ENCODE measurements at places on chromosomes 13 and 19.
A peak's percentile ranks its signal among the peaks of the same experiment; 100 is the strongest.

GRCh38 chr13:107373551-107373950, 805.6 kb upstream of the ARGLU1 start:
- no peak for DNase-seq

DNA sequence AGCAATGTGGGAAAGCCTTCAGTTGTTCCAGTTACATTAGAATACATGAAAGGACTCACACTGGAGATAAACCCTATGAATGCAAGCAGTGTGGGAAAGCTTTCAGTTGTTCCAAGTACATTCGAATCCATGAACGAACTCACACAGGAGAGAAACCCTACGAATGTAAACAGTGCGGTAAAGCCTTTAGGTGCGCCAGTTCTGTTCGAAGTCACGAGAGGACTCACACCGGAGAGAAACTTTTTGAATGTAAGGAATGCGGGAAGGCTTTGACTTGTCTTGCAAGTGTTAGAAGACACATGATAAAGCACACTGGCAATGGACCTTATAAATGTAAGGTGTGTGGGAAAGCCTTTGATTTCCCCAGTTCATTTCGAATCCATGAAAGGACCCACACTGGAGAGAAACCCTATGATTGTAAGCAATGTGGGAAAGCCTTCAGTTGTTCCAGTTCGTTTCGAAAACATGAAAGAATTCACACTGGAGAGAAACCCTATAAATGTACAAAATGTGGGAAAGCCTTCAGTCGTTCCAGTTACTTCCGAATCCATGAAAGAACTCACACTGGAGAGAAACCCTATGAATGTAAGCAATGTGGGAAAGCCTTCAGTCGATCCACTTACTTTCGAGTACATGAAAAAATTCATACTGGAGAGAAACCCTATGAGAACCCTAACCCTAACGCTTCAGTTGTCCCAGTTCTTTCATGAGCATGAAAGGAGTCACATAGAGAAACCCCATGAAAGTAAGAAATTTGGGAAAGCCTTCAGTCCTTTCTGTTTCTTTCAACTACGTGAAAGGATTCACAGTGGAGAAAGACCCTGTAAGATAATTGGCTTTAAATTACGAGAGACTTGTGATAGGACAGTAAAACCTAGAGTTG, 20.1 kb downstream of the ZNF627 start:
- no peak for DNase-seq

DNA sequence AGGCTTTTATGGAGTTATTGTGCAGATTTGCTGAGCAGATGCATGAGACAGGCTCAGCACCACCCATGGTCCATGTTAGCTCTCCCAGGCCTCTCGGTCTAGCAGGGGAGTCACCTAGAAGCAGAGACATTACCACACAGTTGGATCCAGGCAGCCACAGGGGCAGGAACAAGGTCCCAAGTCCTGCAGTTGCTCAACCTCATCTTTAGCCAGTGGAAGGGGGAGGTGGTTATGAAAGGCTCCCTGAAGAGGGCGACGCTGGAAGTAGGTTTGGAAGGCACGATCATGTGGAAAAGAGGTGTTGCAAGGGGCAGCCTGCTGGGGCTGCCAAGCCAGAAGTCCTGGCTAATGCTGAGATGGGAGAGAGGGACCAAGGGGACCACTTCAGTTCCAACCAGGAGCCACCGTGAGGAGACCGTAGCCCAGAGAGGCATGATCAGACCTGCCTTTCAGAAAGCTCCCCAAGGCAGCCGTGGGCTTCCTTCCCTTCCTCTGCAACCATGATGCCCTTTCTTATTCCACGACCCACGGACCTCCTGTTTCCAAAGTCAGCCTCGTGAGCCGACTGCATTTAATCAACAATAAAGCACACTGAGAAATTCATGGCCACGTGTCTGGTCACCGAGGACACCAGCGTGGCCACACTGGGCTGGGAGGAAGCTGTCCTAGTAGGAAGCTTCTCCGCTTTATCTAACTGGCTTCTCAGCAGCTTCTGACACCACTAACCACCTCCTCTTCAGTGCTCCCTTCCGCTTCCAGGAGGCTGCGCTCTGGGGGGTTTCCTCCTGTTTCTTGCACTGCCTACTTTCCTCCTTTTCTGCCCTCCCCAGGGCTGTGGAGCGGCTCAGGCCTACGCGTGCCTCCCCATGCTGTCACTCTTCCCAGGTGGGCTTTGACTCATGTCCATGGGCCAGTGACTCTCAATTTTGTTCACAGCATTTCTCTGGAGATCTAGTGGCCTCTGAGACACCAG, 2.6 kb downstream of the AP1M1 start:
- no peak for DNase-seq

- no peak for DNase-seq
Observed at GRCh38 chr13:77213644-77214043, 113.2 kb downstream of the MYCBP2 start.

DNA sequence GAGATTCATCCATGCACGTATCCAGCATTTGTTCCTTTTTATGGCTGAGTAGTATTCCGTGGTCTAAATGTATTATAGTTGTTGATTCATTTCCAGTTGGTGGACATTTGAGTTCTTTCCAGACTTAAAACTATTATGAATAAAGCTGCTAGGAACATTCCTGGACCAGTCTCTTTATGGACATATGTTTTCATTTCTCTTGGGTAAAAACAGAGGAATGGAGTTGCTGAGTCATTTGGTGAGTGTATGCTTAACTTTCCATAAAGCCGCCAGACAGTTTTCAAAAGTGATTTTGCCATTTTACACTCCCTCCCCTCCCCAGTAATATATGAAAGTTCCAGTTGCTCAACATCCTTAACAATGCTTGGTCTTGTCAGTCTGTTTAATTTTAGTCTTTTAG, 116.4 kb downstream of the TSHZ3 start:
- DNase-seq: no peak

- no peak for DNase-seq
Observed at GRCh38 chr19:43759515-43759914, 4.8 kb upstream of the SMG9 start.

- no peak for DNase-seq
Observed at GRCh38 chr19:23254141-23254910, 4.1 kb upstream of the ZNF724 start.

GRCh38 chr13:40028446-40028845, 373.0 kb downstream of the COG6 start:
- no peak for DNase-seq

DNA sequence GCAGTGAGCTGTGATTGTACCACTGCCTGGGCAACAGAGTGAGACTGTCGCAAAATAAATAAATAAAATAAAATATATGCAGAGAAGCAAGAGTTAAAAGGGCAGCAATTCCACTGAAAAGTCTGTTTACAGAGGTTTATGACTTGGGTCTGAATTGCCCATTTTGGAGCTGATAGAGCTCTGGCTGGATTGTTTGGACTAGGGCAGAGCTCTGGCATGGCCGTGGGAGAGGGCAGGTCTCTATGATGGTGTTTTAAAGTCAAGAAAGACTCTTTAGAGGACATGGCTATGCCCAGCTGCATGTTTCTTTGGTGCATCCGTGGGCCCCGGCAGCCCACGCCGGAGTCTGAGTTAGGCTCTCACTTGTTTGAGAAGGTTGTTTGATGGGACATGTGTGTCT, 64.6 kb upstream of the C1QTNF9 start:
- DNase-seq: peak; percentile 38

GRCh38 chr13:79225487-79226232, 180.4 kb downstream of the RBM26 start:
- no peak for DNase-seq

DNA sequence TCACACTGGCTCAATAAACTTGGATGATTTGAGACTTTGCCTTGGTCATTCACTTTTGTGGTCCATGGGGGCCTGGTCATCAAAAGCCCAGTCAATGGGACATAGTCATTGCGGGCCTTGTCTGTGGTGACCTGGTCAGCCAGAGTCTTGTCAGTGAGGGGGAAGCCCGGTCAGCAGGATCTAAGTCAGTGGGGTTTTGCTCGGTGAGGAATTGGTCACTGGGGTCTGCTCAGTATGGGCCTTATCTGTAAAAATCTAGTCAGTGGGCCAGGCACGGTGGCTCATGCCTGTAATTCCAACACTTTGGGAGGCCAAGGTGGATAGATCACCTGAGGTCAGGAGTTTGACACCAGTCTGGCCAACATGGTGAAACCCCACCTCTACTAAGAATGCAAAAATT, 63.7 kb upstream of the TPM4 start:
- DNase-seq: no peak

DNA sequence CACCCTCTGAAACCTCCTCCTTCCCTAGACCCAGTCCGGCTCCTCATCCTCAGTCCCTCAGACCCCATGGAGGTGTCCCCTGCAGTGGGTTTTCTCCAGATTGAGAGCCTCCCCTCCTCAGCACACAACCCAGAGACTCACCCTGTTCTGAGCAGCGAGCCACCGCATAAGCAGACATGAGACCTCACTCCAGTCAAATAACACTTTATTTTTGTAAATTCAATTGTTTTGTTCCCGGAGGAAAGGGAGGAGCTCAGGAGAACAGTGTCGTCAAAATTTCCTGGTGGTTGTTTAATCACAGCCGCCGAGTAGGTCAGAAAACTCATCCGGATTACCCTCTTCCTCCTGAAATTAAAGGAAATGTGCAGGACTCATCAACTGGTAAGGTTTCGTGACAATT, 57.5 kb downstream of the ERICH4 start:
- no peak for DNase-seq

DNA sequence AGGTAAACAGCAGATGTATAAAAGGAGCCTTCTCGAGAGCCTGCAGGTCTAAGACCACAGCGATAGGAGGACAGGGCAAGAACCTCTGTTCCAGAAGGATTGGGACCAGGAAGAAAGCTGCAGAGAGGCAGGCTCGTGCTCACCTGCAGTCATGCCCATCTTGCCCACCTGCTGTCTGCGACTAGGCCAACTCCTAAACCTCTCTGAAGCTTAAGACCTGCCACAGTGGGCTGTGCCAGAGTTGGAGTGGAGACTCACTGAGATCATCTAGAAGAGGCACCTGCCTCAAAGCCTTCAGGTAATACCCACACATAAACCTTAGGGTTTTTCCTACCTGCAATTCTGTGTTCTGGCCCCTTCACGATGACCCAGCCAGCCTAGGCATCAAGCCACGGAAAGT, 68.7 kb downstream of the IRS2 start:
- DNase-seq: no peak

GRCh38 chr13:22107549-22107948, 436.7 kb downstream of the FGF9 start:
- no peak for DNase-seq

DNA sequence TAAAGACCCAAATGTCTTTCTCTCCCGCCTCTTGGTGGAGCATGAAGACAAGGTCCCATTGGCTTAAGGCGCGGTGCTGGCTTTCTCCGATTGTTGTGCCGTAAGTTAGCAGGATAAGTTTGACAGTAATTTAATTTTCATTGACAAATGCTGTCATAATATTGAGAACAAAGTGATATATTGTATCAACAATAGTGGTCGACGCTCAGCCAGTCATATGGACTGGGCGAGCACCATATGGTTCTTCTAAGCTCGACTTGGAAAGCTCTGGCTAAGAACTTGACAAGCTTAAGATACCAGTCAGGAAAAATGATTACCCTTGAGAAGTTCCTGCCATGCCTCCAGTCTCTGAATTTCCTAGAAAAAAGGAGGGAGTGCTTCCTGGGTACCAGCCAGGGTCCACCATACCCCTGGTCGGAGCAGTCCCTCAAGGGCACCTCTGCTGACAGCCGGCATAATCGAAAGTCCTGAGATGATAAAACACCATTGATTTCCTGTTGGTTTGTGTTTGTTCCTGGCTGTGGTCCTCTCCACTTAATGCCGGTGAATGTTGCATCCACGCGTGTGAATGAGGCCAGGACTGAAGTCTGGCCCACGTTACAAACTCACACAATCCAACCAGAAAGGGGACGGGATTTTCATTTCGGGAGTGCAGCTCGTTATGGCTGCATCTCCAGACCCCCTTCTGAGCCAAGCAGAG, 262.1 kb downstream of the ZNF536 start:
- DNase-seq: no peak

- peak; percentile 75 for DNase-seq
Observed at GRCh38 chr19:2625434-2625833, 77.1 kb downstream of the GNG7 start.

GRCh38 chr13:51958217-51958547, 53.1 kb downstream of the ATP7B start:
- DNase-seq: peak; percentile 85

DNA sequence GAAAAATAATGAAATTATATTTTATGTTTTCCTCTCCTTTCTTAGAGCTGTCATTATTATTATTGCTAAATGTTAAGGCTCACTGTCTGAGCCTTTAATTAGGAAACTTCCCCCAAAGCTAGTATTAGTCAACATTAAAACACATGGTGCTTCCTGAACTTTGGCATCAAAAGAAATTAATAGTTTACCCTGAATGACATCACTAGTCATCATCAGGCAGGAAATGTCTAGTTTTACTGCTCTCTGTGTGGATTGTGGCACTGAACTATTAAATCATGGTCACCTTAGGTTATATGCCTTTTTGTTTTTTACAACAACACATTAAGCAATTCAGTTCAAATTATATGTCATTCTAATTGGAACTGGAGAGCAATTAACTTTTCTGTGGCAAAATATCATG, 595.5 kb downstream of the SLITRK1 start:
- DNase-seq: no peak

DNA sequence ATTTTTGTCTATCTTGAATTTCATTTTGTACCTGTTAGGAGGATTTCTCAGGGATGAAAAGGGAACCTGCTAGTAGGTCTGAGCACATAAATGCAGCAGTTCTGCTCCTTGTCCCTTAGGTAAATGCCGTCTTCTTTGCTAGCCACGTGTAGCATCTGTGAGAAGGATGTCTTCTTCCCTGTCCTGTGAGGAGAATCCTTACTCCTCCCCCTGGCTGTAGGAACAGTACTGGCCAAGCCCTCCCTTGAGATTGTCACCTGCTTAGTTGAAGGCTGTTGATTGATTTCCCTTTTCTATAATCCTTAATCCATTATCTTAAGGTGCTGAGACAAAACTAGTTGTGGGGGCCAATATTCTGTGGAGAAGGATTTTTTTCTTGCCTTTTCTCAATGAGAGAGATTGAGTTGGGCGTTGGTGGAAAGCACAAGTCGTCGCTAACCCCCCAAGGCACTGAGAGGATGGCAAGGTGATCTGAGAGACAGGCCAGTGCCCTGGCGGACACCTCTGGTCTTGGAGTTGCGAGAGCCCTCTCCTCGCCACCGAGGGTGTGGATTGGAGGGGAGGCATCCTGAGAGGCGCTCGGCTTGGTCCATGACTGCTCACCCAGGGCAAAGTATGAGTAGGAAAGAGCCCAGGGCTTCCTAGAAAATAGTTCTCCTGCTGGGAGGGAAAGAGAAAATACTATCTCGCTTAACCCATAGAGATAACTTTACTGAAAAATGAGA, 216.7 kb downstream of the ATP8A2 start:
- no peak for DNase-seq

Data from transverse colon (tissue), 4 donors.